ENCODE measurements at places on chromosomes 6 and 20. TPM values are rescaled to one million over a fixed set of nuclear protein-coding genes. Genes with fewer than 3 reads are reported as not detected.
A peak's percentile ranks its signal among the peaks of the same experiment; 100 is the strongest.

The OPN5 gene
- total RNA-seq = not detected

The FAM209B gene
- total RNA-seq = 0.93 TPM

The BCAS1 gene
- total RNA-seq = 0.17 TPM

The LSM14B gene
- 35.1 TPM for total RNA-seq

The SAMD3 gene
- 3.8 TPM for total RNA-seq

The NMBR gene
- not detected for total RNA-seq

- no peaks in the 10 kb centered on the region for H3K4me1 ChIP-seq
- H3K27me3 ChIP-seq = peaks cover 26% of the 10 kb centered on the region
- no peak overlapping the region for H3K4me3 ChIP-seq
These were observed 39.4 kb downstream of the PRDM13 start for GRCh38 chr6:99645986-99646385.

DNA sequence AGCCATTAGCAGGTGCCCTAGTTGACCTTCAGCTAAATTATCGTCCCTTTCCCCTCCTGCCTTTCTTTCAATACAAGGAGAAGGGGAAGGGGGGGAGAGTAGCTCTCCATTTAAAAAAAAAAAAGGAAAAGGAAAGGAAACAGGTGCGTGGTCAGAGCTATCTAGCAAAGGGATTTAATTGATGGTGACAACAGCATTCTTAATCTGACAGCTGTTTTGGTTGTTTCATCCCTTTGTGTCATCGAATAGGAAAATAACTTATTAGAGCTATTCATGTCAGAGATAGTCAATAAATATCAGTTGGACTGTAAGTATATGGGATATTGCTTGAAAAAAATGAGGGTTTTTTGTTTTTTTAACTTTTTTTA, 195.2 kb upstream of the SASH1 start:
- H3K4me3 ChIP-seq = no peak overlapping the region
- H3K27ac ChIP-seq = peak overlapping the region; percentile 92
- H3K27me3 ChIP-seq = peaks cover 5% of the 10 kb centered on the region

DNA sequence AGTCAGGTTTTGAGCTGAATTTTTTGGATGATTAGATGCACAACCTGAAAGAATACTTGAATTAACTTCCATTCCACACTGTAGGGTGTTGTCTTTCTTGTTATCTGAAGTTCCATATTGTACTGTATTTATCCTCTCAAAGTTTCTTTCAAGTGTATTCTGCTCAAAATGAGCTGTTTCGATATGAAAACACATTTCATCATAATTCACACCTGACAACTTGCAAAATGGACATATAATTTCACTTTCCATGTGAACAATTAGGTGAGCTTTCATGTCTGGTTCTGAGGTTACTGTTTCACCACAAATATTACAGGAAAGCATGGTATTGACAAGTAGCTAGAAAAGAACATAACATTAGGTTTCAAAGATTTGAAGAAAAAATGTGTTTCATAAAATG, 1.7 kb downstream of the ZUP1 start:
- H3K36me3 ChIP-seq = peaks cover 13% of the 10 kb centered on the region
- H3K27me3 ChIP-seq = peaks cover 3% of the 10 kb centered on the region
- H3K4me3 ChIP-seq = peak overlapping the region; percentile 63
- H3K27ac ChIP-seq = peak overlapping the region; percentile 11
- H3K4me1 ChIP-seq = peaks cover 41% of the 10 kb centered on the region
- no peak for DNase-seq

DNA sequence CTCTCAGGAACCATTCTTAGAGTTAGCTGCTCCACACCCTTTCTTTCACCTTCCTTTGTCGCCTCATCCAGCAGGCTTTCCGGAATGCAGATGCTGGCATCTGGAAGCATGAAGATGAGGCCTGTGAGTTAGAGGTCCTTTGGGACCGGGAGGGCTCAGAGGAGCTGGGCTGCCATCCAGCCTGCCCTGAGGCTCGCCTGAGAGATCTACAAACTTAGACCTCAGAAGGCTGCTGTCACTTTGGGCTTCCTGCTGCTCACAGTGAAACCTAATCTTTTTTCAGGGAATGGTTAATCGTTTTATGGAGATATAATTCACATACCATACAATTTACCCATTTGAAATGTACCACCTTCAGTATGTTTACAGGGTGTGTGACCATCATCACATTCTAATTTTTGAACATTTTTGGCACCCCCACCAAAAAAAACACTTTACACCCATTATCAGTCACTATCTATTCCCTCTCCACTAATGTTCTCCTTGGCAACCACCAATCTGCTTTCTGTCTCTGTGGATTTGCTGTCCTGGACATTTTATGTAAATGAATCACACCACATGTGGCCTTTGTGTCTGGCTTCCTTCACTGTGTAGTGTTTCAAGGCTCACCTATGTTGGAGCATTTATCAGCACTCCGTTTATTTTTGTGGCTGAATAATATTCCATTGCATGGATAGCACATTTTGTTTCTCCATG, 20.0 kb upstream of the MPC1 start:
- no peak for DNase-seq
- no peaks in the 10 kb centered on the region for H3K36me3 ChIP-seq
- H3K27me3 ChIP-seq = peaks cover 2% of the 10 kb centered on the region
- H3K27ac ChIP-seq = no peak overlapping the region
- H3K4me3 ChIP-seq = no peak overlapping the region
- H3K4me1 ChIP-seq = peaks cover 3% of the 10 kb centered on the region

DNA sequence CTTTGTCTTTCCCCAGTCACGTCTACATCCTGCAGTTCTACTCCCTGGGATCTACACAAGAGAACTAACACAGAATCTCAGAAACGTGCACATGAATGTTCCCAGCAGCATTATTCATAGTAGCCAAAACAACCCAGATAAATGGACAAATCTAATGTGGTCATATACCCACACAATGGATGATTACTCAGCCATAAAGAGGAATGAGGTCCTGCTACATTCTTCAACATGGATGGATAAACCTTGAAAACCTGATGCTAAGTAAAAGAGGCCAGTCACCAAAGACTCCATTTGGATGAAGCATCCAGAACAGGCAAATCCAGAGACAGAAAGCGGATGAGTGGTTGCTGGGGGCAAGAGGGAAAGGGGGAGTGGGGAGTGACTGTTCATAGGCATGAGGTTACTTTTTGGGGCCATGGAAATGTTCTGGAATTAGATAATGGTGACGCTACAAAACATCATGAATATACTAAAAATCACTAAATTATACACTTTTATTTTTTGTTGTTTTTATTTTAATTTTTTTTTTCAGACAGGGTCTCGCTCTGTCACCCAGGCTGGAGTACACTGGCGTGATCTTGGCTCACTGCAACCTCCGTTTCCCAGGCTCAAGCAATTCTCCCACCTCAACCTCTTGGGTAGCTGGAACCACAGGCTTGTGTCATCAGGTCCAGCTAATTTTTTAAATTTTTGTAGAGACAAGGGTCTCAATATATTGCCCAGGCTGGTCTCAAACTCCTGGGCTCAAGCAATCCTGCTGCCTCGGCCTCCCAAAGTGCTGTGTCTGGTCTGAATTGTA, 50.8 kb upstream of the DSN1 start:
- H3K27ac ChIP-seq = no peak overlapping the region
- no peaks in the 10 kb centered on the region for H3K36me3 ChIP-seq
- H3K27me3 ChIP-seq = no peaks in the 10 kb centered on the region

DNA sequence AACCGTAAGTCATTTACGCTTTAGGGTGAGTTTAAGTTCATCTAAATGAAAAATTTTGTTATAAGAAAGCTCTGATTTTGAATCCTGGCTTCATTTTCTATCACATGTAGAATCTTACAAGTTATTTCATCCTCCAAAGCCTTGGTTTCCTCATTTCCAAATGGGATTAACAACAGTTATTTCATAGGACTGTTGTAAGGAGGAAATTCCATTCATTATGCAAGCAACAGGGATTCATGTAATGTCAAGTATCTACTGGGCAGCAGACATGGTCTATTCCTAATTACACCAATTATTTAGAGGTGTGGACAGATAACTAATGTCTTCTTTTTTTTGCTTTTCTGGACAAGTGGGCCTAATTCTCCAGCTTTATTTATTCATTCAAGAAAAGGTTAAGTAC, 154.0 kb downstream of the PDSS2 start:
- no peak for DNase-seq
- H3K4me1 ChIP-seq = peaks cover 15% of the 10 kb centered on the region
- no peak overlapping the region for H3K4me3 ChIP-seq
- no peak overlapping the region for H3K27ac ChIP-seq
- H3K27me3 ChIP-seq = no peaks in the 10 kb centered on the region

DNA sequence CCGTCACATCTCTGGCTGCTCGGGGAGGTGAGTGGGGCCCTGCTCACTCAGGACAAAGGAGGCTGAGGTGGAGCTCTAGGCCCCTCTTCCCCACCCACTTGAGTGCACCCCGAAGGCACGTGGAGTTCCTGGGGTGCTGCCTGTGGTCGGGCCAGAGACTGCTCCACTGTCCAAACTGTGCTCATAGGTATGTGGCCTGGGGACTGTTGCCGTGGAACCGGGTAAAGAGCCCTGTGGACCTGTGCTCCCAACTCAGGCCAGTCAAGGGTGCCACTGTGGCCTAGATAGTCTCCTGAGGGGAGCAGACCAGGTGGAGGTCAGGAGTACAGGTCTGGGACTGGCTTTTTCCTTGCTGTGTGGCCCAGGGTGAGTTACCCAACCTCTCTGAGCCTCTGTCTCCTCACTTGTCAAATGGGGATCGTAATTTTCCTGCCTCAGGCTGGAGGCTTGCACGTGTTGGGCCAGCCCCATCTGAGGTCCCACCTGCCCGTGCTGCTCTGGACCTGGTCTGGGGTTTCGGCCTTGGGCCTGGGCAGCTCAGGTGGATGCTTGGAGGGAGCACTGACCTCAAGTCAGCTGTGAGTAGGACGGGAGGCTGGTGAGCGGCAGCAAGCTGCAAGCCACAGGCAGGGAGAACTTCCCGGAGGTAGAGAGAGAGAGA, 12.4 kb upstream of the NPBWR2 start:
- no peak for DNase-seq
- H3K4me3 ChIP-seq = peak overlapping the region; percentile 35
- peaks cover 8% of the 10 kb centered on the region for H3K27me3 ChIP-seq
- no peaks in the 10 kb centered on the region for H3K36me3 ChIP-seq
- H3K4me1 ChIP-seq = peaks cover 8% of the 10 kb centered on the region

- H3K27ac ChIP-seq = peak overlapping the region; percentile 36
- no peaks in the 10 kb centered on the region for H3K27me3 ChIP-seq
- no peak overlapping the region for H3K4me3 ChIP-seq
- H3K4me1 ChIP-seq = peaks cover 67% of the 10 kb centered on the region
- H3K36me3 ChIP-seq = peaks cover 21% of the 10 kb centered on the region
- no peak for DNase-seq
These were observed 160.6 kb downstream of the HIVEP2 start for GRCh38 chr6:142784344-142784743.

DNA sequence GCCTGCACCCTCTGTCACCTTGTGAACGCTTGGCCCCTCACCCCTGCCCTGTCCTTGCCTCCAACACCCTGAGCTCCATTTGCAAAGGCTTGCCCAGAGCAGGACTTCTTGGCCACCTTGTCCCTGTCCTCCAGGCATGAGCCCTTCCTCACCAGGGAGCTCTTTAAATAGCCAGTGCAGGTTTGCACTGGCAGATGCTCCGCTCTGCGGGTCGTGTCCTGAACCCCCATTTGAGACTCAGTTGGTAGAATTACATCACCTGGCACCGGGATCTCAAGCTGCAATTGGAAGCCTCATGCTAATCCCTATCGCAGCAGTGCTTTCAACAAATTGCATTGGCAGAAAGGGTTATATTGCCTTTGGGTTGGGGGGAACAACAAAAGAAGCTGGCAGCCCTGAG, 85.9 kb downstream of the TRMT6 start:
- no peaks in the 10 kb centered on the region for H3K27me3 ChIP-seq
- H3K4me3 ChIP-seq = no peak overlapping the region
- H3K4me1 ChIP-seq = peaks cover 30% of the 10 kb centered on the region
- no peak overlapping the region for H3K27ac ChIP-seq

GRCh38 chr6:40326714-40327421, 260.3 kb downstream of the LRFN2 start:
- no peaks in the 10 kb centered on the region for H3K36me3 ChIP-seq
- no peak overlapping the region for H3K27ac ChIP-seq
- H3K4me3 ChIP-seq = no peak overlapping the region

DNA sequence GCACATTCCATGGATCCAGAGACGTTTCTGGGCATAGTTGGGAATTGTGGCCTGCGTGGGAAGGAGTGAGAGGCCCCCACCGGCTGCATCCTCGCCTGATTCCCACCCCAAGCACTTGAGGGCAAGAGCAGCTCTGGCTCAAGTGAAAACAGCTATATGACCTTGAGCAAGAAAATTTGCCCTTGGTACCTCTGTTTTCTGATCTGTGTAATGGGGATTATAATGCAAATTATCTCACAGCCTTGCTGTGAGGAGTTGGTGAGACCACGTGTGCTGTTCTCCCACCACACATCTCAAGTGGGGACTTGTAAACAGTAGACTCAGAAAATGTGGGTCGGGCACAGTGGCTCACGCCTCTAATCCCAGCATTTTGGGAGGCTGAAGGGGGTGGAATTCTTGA, 602 bp downstream of the TGM6 start:
- no peak overlapping the region for H3K27ac ChIP-seq
- no peak for DNase-seq
- no peak overlapping the region for H3K4me3 ChIP-seq
- H3K4me1 ChIP-seq = peaks cover 23% of the 10 kb centered on the region
- no peaks in the 10 kb centered on the region for H3K36me3 ChIP-seq
- H3K27me3 ChIP-seq = peaks cover 10% of the 10 kb centered on the region

DNA sequence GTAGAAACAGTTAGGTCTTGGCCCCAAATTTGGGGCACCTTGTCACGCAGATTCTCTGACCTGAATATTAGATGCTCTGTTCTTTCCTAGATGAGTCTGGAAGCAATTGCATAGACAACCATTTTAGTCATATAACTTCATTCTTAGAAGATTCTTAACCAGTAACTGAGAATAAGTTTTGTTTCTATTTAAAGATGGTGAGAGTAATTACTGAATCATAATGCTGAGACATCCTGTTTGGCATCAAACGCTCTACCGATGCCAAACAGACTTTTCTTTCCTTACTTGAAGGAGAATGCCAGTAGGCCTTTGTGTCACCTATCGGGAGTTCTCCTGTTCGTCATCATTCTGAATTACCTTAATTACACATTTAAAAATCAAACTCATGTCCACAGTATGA, 131.6 kb upstream of the ID4 start:
- no peak overlapping the region for H3K4me3 ChIP-seq
- no peaks in the 10 kb centered on the region for H3K27me3 ChIP-seq
- H3K4me1 ChIP-seq = no peaks in the 10 kb centered on the region
- H3K36me3 ChIP-seq = no peaks in the 10 kb centered on the region
- no peak for DNase-seq
- H3K27ac ChIP-seq = no peak overlapping the region

DNA sequence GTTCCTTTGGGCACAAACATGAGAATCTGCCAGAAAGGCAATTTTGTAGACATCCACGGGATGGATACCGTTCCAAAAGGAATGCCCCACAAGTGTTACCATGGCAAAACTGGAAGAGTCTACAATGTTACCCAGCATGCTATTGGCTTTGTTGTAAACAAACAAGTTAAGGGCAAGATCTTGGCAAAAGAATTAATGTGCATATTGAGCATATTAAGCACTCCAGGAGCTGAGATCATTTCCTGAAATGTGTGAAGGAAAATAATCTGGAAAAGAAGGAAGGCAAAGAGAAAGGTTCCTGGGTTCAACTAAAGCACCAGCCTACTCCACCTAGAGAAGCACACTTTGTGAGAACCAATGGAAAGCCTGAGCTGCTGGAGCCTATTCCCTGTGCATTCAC, 103.9 kb upstream of the ARG1 start:
- no peak for DNase-seq
- no peak overlapping the region for H3K4me3 ChIP-seq
- H3K27ac ChIP-seq = no peak overlapping the region
- no peaks in the 10 kb centered on the region for H3K36me3 ChIP-seq
